ENCODE measurements at places on chromosomes 12 and 14.

DNA sequence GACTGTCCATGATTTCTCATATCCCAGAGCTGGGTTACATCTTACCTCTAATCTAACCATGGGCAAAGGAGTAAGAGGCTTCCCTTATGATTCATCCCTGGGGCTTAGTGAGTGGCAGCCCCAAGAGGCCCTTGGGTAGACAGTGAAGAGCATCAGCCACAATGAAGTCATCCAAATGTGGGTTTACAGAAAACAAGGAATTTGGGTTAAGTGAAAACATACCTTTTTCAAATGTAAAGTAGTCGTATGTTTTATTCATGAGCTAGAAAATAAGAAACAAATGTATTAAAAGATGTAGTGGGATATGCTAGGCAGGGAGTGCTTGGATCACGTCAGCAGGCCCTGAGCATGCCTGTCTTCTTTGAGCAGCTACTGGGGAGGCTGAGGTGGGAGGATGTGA is 54.0 kb upstream of the ELK3 start:
- peak; percentile 26 for DNase-seq

DNA sequence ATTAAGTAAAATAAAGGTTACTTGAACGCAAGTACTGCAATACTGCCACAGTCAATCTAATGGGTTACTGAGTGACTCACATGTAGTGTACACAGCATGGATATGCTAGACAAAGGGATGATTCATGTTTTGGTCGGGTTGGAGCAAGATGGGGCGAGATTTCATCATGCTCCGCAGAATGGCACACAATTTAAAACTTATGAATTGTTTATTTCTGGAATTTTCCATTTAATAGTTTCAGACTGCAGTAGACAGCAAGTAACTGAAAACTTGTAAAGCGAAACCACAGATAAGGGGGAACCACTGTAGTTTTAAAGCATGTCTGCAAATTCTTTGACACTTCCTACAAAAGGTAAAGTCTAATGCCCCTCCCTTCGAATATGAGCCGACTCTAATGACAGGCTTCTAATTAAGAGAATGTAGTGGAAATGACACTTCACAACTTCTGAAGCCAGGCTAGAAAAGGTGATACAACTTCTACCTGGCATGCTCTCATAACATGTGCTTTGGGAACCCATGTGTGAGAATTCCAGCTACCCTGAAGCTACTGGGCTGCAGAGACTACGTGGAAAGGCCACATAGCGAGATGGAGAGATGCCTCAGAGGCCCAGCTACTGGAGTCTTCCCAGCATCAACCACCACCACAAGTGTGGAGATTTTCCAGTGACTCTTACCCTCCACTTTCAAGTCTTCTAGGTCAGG is 13.9 kb upstream of the TCP11L2 start:
- peak; percentile 80 for DNase-seq

DNA sequence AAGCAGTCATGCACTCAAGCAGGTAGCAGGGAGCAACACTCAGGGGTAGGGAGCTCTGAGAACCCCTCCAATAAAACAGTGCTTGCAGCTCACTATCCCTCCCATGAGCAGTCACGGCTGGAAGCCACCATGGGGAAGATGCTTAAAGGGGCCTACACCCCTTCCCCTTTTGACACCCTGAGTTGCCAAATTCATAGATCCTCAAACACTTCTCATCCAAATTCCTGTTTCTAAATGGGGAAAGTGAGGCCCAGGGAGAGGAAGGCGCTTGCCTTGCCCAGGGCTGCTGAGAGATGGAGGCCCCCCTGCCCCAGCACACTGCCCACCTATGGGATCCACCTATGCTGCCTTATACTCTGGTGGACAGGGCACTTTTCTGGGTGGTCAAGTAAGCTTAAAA is 7.2 kb upstream of the ENDOU start:
- no peak for DNase-seq

GRCh38 chr14:71645656-71646055 is 286.6 kb upstream of the RGS6 start:
- DNase-seq = no peak

GRCh38 chr12:132622437-132623071 is 4.0 kb downstream of the P2RX2 start:
- DNase-seq = peak; percentile 59

DNA sequence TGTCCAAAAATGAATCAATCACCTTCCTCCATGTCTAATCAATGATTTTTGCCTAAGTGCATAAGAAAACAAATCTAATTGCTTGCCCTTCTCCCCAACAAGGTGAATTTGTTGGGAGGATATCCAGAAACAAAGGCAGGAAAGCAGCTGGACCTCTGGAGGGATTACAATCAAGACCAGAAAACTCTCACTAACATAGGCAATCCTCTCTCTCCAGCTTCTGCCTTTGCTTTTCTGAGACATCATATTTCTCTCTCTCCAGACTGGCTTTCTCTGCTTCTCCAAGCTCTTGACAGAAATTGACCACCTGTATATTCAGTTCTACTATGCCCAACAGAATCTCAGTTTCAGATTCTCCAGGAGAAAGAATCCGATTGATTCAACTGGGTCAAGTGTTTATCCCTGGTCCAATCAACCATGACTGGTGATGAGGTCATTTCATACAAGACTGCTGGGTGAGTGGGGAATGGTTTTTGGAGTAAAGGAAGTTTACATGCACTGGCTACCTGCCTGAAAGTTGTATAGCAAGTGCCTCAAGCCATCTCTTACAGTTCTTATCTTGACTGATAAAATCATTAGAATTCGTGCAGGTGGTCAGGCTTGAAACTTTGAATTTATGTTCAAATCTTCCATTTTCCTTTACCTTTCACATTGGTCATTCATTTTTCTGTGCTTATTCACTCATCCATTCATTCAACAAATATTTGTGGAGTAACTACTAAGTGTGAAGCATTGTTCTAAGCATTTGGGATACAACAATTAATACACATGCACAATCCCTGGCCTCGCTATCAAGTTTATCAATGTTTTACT is 22.2 kb upstream of the CFAP54 start:
- no peak for DNase-seq

DNA sequence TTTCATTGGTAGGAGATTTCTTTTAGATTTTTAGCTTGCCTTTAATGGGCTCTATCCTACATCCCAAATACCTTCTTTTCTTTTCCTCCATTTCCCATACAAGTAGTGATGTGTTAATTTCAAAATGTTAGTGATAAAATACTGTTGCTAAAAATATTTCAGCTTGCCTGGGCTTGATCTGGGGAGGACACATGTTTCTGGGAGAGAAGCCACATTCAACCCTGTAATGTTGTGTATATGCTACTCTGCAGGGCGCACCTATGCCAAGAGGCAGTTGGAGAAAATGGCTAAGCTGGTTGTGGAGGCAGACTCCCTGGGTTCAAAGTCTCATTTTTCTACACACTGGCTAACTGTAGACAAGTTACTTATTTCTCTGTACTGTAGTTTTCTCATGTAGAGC is 26.3 kb downstream of the FLRT2 start:
- no peak for DNase-seq
